ENCODE measurements at places on chromosomes 3 and 15.

DNA sequence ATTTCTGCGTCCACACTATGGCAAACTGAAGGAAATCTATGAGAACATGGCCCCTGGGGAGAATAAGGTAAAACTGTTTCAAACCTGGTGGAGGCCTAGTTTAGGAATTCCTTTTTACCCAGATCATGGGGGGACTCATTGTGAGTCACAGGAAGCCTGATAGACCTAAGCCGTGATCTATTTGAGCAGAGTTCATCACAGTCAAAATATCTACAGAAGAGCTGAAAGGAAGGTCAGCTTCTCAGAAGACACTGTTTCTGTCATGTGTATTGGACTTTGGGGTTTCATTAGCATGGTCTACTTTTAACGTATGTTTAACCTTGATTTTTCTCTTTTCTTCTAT, 1.3 kb downstream of the PSMD2 start:
- no peak for DNase-seq

GRCh38 chr3:151926956-151927355, 53.5 kb downstream of the SUCNR1 start:
- DNase-seq = no peak

DNA sequence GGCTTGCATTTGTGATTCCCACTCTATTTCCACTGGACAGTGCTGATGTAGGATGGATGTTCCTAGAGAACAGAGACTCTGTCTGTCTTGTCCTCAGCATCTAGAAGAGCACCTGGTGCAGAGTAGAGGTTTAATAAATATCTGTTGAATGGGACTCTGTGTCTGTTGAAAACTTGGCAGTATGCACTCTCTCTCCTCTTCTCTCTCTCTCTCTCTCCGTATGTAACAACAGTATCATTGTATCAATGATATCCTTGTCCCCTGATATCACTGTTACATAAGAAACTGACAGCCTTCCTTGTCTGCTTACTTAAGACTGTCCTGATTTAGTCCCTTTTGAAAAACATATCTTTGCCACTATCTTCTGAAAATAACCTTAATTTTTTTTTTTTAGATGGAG, 24.3 kb upstream of the MGLL start:
- DNase-seq = no peak

DNA sequence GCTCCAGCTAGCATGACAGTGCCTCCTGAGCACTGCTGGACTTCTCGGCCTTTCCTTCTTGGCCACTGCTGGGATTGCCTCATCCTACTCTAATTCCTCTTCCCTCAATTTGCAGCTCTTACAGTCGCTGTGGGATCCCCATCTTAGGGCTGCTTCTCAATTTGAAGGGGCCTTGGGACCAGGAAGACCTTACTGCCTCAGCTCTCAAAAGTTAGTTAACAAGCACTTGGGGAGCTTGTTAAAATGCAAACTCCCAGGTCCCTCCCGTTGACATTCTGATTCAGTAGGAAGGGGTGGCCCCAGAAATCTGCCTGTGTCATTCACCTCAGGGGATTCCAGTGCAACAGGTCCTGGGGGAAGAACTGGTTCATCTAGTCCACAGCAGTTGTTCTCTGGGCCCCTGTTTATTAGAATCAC, 14.8 kb downstream of the BDH1 start:
- DNase-seq = no peak

- no peak for DNase-seq
These were observed 89.4 kb downstream of the RFTN1 start for GRCh38 chr3:16423947-16424673.
